ENCODE measurements at places on chromosomes 4 and X.

- no peak for DNase-seq
Observed at GRCh38 chr4:81827577-81828202, 356.0 kb upstream of the RASGEF1B start.

GRCh38 chr4:104395168-104395614 lies 99.5 kb downstream of the CXXC4 start:
- DNase-seq, result no peak

GRCh38 chr4:69617083-69617694 lies 22.3 kb downstream of the UGT2A2 start:
- DNase-seq, result peak; percentile 44

- peak; percentile 59 for DNase-seq
Observed at GRCh38 chrX:140572724-140573123, 67.9 kb upstream of the SOX3 start.

DNA sequence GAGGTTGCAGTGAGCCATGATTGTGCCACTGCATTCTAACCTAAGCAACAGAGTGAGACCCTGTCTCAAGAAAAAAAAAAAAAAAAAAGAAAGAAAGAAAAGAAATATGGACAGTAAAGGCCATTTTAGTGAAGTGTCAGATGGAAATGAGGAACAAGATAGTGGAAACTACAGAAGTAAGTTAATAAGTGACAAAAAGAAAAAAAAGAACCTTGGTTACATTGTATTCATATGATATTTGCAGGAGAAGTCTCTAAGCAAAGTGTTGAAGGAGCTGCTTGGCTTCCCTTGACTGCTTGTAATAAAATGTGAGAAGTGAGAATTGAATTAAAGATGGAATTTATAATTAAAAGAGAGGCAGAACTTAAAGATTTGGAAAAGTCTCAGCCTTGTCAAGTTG lies 73.2 kb downstream of the HOPX start:
- DNase-seq, result no peak

- no peak for DNase-seq
Observed at GRCh38 chr4:142242156-142242555, 603.9 kb downstream of the INPP4B start.

DNA sequence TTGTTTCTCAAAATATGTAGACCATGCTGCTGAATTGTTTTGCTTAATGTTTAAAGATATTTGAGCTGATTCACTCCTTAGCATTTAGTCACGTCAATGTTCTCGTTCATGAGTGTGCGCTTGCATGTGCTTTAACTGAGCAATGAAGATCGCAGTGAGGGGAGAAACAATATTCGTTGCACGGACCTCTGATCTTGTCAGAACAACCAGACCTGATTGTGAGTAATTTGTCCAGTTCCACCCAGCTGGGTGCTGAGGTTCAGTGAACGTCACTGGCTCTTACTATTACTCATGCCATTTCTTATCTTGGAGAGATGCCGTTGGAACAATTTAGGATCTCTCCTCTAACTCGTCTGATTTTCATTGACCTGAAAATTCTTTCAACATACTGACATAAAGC lies 15.0 kb upstream of the PRKX start:
- no peak for DNase-seq

- DNase-seq, result no peak
Observed at GRCh38 chr4:185997296-185997695, 71.7 kb upstream of the TLR3 start.

GRCh38 chr4:98669577-98669976 lies 11.2 kb upstream of the TSPAN5 start:
- DNase-seq, result no peak

DNA sequence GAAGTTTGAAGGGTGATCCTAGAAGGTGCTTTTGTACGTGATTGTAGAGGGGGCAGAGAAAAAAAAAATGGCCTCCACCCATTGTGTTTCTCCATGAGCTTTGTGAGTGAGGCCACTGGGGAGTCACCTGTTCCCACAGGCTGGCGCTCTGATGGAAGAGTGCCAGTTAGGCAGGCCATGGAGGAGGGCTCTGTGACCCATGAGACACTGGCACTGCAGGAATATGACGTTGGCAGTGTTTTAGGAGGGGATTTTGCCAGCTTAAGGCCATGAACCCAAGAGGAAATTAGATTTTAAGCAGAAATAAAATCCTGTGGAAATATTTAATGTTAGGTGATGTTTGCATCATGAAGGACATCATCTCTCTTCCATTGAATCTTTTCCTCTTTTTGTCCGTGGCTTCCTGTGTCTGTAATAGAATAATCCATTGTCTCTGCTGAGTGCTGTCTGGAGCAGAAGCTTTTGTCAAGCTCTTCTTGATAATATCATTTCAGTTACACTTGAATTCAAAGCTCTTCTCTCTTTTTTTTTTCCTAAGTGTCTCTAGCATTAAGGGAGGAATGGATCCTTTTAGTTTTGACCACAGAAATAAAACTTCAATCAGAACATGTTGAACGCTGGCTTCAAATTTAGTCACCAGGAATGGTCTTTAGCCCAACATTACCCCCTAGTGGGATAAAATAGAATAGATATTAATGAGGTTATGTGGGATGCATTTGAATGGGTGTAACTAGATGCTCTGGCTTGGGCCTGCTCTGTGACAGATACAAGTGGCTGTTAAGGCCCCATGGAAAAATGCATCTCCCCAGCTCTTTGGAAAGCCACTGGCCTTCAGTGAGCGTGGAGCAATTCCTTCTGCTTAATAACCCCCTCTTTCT lies 41.0 kb upstream of the UCP1 start:
- peak; percentile 63 for DNase-seq

GRCh38 chr4:153246446-153247115 lies 42.3 kb downstream of the TRIM2 start:
- no peak for DNase-seq

DNA sequence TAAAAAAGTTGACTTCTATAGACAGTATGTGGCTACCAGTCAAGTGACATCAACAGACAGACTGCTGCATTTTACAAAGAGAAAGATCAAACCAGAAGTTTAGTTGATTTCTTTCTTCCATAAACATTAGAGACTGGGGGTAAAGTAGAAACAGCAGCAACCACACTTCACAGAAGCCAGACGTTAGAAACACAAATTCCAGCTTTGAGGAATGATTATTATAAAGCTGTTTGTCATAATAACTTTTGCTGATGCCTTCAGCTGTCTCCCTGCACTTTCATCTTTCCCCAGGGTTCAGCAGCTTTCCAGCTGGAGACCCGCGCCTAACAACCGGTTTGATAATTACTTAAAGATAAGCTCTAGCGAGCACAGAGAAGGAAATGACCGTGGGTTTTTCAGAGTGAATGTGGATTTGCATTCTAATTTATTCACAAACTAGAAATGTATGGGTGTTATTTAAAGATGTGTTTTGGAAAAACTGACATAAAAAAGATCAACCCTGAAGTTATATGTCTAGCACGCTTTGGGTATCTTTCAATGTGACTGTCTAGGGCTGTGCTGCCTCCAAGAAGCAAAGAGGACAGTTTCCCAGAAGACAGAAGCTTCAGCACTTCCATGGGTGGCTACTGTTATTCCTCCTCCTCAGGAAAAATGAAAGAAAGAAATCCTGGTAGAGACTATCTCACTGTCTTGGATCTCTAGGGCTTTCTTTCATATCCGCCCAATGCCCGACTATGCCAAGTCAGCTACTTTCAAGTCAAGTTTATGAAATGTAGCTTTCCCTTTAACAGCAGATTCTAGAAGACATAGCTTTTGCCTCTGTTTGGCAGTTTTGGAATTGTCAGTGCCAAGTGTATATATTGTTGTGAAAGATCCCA lies 15.0 kb upstream of the ENAM start:
- no peak for DNase-seq

Data from ELR (cell line).